NCI-H460 (cell line): ENCODE measurements at places on chromosomes 4 and X. TPM values are rescaled to one million over a fixed set of nuclear protein-coding genes. Genes with fewer than 3 reads are reported as not detected.

GRCh38 chr4:27791640-27792039 is 931.0 kb downstream of the STIM2 start:
- DNase-seq, result no peak

DNA sequence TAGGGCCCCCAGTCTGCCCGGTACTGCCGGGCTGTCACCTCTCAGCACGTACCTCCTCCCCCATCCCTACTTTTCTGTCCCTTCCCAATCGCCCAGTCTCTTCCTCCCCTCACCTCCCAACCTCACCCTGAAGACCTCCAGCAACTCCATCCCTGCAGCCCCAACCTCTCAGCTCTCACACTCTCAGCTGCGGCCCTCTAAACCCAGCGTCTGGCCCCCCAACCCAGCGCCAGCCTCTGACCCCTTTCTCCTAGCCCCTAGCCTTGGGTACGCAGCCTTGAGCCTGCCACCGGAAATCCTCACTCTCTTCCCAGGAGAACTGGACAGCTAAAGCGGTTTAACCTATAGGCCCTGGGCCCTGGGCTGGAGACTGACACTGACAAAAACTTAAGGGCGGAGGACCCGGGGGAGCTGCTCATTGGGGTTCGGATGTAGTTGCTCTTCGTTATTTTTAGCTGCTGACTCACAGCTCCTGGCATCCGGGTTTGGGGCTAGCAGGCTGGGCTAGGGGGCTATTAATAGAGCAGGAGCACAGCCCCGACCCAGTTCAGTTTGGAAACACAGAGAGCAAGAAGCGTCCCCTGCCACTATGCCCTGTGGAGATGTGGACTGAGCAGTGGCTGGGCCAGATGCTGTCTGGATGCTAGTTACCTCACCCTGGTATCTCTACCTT is 9.6 kb upstream of the DLG3 start:
- no peak for DNase-seq

GRCh38 chrX:25285598-25285997 is 269.8 kb upstream of the ARX start:
- no peak for DNase-seq

GRCh38 chrX:19535476-19535875 is 20.2 kb upstream of the MAP3K15 start:
- DNase-seq, result no peak

- DNase-seq, result peak; percentile 11
Observed at GRCh38 chr4:10063544-10064300, 42.4 kb upstream of the SLC2A9 start.

GRCh38 chr4:187027272-187027671 is 303.6 kb upstream of the FAT1 start:
- DNase-seq, result no peak

DNA sequence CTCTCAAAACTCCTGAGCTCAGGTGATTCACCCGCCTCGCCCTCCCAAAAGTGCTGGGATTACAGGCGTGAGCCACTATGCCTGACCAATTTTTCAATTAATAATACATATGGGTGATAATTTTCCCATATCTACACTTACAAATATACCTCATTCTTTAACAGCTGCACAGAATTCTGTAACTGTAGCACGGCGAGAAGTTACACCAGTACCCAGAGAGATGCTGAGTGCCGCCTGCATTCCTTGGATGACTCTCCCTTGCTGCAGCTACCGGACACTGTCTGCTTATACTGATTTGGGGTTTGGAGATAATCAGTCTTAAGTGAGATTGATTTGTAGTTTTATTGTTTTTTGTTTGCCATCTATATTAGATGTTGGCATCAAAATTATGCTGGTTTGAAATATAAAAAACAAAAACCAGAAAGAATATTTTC is 5.8 kb downstream of the TIFA start:
- DNase-seq, result no peak

DNA sequence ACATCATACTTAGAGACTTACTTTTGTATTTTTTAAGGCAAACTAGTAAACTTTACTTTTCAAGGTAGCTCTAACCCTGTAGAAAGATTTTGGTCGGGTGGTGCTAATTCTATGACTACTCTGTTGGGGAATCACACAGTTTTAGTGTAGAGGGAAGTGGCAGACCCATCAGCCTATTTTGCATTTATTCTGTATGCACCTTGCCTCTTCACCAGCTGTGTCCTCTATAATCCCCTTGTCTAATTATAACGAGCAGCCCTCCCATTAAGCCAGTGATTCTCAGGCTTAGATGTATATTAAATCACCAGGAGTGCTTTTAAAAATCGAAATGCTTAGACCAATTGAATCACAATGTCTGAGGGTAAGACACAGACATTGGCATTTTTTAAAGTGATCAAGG is 78.1 kb downstream of the GALNT7 start:
- DNase-seq, result no peak

GRCh38 chr4:103892586-103892985 is 172.8 kb upstream of the TACR3 start:
- no peak for DNase-seq

The EDNRA gene
- 0.35 TPM in 1 of 2 replicates, not detected in the other for total RNA-seq

The GRIA2 gene
- not detected in 2 replicates for total RNA-seq

The RXFP1 gene
- total RNA-seq, result not detected in 2 replicates

The PNMA3 gene
- not detected in 2 replicates for total RNA-seq

The GABRG1 gene
- 0.84 and 0.92 TPM in 2 replicates for total RNA-seq

The TEX13C gene
- total RNA-seq, result not detected in 2 replicates

The NLGN3 gene
- total RNA-seq, result 0.58 and 0.69 TPM in 2 replicates

The ZFP42 gene
- 0.05 TPM in 1 of 2 replicates, not detected in the other for total RNA-seq

The FTSJ1 gene
- 74.8 and 93.3 TPM in 2 replicates for total RNA-seq

The F8A2 gene
- not detected in 2 replicates for total RNA-seq

The NIPAL1 gene
- 2.0 and 3.0 TPM in 2 replicates for total RNA-seq

The ADH1A gene
- not detected in 2 replicates for total RNA-seq

The TMEM31 gene
- not detected in 2 replicates for total RNA-seq

The GPR173 gene
- 0.46 and 1.2 TPM in 2 replicates for total RNA-seq

The GLOD5 gene
- not detected in 2 replicates for total RNA-seq

The GLUD2 gene
- total RNA-seq, result 0.26 and 0.35 TPM in 2 replicates

The USP26 gene
- total RNA-seq, result not detected in 2 replicates

The AKAP14 gene
- not detected in 2 replicates for total RNA-seq

The NPNT gene
- total RNA-seq, result 0.12 and 0.38 TPM in 2 replicates
